ENCODE measurements at places on chromosomes 11 and 22. TPM values are rescaled to one million over a fixed set of nuclear protein-coding genes. Genes with fewer than 3 reads are reported as not detected.

- H3K4me3 ChIP-seq = no peak overlapping the region
- no peak for DNase-seq
- peaks cover 17% of the 10 kb centered on the region for H3K4me1 ChIP-seq
- no peaks in the 10 kb centered on the region for H3K27me3 ChIP-seq
Observed at GRCh38 chr11:73971175-73971719, 11.4 kb downstream of the UCP2 start.

DNA sequence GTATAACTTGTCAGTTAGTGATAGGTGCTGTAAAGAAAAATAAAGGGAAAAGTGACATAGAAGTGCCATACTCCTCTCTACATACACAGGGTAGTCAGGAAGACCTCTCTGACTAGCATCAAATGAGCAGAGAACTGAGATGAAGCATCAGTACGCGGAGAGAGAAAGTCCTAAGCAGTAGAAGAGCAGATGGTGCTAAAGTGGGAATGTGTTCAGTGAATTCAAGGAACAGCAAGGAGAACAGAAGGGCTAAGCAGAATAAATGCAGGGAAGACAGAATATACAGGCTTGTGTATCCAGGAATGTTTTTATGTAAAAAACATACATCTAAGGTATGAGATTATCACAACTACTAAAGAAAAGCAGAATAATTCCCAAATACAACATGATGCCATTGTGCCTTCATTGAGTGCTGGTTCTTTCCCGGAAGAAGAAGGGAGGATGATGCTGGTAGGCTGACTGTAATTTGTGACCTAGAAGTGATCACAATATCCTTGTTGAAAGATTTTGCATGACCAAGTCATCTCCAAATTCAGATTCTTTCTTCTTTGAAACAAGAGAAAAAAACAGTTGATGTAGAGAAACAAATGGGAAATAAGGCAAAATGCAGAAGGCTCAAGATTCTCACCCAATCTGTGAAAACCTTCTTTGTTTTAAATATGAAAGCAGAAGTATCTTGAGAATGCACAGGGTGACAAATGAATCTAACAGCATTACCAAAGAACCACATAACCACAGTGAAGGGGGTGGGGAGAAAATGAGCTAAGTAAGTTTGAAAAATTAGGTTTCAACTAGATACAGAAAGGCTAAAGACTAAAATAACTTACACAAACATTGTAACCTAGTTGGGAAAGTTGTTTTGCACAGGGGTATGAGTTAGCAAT lies 20.5 kb downstream of the MRE11 start:
- H3K27ac ChIP-seq = no peak overlapping the region
- H3K27me3 ChIP-seq = no peaks in the 10 kb centered on the region
- H3K36me3 ChIP-seq = peaks cover 66% of the 10 kb centered on the region
- no peak overlapping the region for H3K4me3 ChIP-seq

- no peaks in the 10 kb centered on the region for H3K4me1 ChIP-seq
- no peak overlapping the region for H3K27ac ChIP-seq
- DNase-seq = no peak
- no peaks in the 10 kb centered on the region for H3K27me3 ChIP-seq
Observed at GRCh38 chr11:78147807-78148206, 8.4 kb upstream of the ALG8 start.

The CEND1 gene
- total RNA-seq = not detected

The SEPTIN3 gene
- total RNA-seq = 0.79 TPM
